Iris pigment epithelial cell (primary cell): ENCODE measurements at places on chromosomes 12 and 14.

DNA sequence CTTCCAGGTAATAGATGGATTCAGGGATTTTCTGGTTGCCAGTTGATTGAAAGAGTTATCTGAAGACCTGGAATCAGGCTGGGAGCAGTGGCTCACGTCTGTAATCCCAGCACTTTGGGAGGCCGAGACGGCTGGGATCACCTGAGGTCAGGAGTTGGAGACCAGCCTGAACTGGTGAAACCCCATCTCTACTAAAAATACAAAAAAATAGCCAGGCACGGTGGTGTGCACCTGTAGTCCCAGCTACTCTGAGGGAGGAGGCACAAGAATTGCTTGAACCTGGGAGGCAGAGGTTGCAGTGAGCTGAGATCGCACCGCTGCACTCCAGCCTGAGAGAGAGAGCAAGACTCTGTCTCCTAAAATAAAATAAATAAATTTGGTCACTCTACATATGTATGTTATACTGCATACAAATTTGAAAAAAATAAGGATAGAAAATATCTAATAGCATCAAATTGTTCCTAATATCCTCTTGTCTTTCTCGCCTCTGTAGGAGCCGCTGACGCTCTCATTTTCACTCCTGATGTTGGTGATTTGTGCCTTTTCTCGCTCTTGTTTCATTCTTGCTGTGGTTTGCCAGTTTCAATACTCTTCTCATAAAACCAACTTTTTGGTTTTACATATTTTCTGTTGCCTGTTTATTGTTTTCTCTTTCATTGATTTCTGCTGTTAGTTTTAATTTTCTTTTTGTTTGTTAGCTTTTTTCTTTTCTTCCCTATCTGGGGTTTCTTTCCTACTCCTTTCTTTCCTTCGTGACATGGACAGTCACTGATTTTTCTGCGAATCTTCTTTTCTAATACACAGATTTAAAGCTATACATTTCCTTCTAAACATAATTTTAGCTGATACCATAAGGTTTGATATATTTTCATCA, 23.8 kb upstream of the PLD4 start:
- no peak for DNase-seq

GRCh38 chr14:56044196-56044595, 74.0 kb upstream of the PELI2 start:
- no peak for DNase-seq

GRCh38 chr12:30757316-30757715, 2.6 kb upstream of the CAPRIN2 start:
- no peak for DNase-seq

- DNase-seq, result no peak
Observed at GRCh38 chr14:20416223-20416622, 2.9 kb upstream of the TEP1 start.

DNA sequence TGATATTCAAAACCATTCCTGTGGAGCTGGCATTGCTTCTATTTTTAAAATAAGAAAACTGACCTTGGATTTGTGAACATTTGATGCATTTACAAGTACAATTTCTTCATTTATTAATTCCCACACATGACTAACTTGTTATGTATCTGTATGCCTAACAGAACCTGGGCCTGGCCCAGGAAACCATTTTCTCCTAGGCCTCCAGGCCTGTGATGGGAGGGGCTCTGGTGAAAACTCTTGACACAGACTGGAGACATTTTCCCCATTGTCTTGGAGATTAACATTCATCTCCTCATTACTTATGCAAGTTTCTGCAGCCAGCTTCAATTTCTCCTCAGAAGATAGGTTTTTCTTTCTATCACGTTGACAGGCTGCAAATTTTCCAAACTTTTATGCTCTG, 42.0 kb downstream of the GLIPR1L2 start:
- peak; percentile 41 for DNase-seq

DNA sequence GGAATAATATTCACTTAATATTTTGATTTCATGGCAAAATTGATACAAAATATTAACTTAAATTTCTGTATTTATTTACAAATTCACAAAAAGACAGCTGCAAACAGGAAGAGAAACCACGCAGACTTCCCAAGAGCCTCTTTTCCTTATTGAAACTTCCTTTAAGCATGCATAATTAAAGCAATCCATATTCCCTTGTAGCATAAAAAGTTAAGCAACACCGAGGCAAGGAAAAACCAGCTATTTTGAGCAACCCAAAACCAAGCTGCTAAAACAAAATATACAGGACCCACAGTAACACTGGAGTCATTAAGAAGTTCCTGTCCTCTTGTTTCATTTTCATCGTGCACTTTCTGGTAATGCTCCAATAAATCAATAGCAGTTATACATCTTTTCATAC, 58.0 kb downstream of the EEA1 start:
- DNase-seq, result no peak

DNA sequence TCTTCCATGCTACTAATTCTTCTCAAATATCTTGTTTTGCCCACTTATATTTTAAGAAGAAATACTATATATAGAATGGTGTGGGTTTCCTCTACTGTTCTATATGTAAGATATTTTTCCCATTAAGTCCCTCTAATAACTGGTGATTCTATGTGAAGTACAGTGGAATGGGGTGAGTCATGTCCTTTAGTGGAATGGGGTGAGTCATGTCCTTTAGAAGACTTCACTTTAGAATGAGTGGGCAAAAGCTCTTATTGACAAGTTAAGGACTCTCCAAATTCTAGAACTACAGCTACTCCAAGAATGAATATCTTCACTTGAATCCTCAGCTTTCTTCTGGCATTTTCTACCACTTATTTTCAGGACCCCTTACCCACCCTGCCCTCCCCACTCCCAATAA, 349.9 kb downstream of the ETNK1 start:
- DNase-seq, result peak; percentile 95

GRCh38 chr14:33781236-33781635, 169.6 kb downstream of the EGLN3 start:
- DNase-seq, result peak; percentile 29

GRCh38 chr12:107349008-107349747, 255.8 kb upstream of the CRY1 start:
- DNase-seq, result peak; percentile 75

DNA sequence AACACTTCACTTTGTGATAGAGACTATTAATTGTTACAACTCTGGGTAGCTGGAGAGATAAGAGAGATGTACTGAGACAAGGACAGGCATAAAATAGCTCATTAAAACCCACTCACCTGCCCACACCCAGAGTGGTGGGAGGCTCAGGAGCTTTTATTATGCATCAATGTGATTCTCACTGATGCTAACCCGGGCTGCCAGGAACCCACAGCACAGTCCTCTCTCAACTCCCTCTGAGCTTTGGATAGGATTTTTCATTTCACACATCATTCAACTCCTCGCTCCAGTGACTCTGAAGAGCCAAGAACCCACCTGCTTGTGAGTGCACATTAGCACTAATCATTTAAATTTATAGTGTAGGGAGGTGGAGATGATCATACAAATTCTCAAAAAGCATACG, 827.9 kb downstream of the FLRT2 start:
- DNase-seq, result no peak

DNA sequence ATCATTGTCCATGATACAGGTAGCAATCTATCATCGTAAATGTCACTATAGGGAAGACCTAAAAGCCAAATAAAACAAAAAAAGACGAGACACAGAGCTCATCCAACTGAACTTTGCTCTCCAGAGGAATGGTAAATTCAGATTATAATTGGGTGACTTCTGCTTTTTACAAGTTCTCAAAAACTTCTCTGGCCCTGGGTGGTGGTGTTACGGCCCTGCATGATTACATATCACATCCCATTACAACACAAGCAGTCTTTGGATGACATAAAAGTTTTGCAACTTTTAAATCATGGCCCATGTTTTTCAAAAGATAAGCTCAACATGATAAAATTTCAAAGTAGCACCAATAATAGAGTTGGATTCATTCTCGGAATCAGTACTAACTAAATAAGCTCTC, 299.6 kb downstream of the DIO2 start:
- DNase-seq, result no peak

GRCh38 chr12:59168647-59169046, 248.3 kb upstream of the LRIG3 start:
- DNase-seq, result no peak

GRCh38 chr12:84856156-84856900, 56.3 kb downstream of the SLC6A15 start:
- DNase-seq, result peak; percentile 38

DNA sequence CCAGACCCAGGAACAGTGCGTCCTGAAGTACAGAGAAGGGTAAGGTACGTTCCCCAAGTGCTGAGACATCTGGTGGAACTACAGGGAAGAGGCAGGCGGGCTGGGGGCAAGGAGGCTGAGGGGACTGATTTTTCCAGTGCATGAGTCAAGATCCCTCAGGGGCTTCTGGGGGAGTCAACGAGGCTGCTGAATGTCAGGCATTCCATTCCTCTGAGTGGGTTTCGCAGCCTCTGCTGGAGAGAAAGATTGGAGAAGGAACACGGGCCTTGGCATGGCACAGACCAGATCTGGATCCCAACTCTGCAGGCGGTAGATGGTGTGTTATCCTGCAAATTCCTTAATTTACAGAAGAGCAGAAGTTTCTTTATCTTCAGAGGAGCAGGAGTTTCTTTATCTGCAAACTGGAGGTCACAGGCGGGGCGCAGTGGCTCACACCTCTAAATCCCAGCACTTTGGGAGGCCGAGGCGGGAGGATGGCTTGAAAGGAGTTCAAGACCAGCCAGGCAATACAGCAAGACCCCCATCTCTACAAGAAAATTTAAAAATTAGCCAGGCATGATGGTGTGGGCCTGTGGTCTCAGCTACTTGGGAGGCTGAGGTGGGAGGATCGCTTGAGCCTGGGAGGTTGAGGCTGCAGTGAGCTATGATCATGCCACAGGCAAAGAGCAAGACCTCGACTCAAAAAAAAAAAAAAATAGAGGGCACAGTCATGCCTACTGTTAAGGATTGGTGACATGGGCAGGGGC, 132.6 kb upstream of the MAP1LC3B2 start:
- DNase-seq, result peak; percentile 91

- no peak for DNase-seq
Observed at GRCh38 chr12:104514092-104514810, 57.5 kb downstream of the CHST11 start.

- no peak for DNase-seq
Observed at GRCh38 chr12:71646512-71646911, 17.1 kb downstream of the ZFC3H1 start.

DNA sequence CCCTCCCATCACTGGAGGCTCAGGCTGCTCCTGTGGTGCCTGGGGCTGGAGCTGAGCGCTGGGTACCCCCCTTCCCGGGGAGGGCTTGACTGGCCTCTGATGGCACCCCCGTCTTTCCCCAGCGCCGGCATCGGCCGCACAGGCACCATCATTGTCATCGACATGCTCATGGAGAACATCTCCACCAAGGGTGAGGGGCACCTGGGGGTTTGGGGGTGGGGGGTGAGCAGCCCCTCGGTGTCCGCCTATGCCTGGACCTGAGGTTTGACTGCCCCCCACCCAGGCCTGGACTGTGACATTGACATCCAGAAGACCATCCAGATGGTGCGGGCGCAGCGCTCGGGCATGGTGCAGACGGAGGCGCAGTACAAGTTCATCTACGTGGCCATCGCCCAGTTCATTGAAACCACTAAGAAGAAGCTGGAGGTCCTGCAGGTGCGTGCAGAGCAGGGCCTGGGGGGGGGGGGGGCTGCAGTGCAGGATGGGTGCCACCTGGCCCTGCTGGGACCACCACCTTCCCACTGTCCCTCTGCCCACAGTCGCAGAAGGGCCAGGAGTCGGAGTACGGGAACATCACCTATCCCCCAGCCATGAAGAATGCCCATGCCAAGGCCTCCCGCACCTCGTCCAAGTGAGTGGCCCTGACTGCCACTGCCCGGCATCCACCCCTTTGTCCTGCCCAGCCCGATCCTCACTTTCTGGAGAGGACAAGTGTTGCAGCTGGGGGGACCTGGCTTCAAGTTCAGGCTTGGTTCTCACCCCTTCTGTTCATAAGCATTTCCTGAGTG, 8.8 kb downstream of the PTPN6 start:
- no peak for DNase-seq

DNA sequence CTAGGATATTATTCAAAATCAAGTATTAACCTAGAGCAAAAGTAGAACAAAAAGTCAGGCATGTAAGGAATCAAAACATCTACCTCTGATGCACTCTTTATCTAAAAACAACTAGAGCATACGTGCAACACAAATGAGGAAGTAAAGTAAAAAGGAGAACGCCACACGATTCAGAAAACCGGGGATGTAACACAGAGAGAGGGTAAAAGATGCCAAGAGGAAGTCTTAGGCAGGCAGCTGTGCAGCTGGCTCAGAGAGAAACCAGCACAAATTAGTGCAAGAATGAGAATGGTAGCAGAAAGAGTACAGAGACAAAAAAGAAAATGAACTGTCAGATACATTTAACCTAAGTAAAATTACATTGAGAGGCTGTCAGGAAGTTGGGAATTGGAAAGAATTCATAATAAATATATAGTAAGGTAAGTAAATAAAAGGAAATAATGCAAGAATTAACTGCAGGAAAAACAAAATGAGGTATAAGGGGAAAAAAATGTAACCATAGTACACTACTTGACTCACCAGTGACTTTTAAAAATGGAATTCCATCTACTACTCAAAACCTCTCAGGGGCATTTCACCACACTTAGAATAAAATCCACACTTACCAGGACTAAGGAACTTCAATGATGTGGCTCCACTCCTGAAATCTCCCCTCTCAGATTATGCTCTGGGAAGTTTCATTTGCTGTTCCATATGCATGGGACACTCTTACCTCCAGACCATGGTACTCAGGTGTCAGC, 17.1 kb downstream of the BCAT1 start:
- DNase-seq, result peak; percentile 65

DNA sequence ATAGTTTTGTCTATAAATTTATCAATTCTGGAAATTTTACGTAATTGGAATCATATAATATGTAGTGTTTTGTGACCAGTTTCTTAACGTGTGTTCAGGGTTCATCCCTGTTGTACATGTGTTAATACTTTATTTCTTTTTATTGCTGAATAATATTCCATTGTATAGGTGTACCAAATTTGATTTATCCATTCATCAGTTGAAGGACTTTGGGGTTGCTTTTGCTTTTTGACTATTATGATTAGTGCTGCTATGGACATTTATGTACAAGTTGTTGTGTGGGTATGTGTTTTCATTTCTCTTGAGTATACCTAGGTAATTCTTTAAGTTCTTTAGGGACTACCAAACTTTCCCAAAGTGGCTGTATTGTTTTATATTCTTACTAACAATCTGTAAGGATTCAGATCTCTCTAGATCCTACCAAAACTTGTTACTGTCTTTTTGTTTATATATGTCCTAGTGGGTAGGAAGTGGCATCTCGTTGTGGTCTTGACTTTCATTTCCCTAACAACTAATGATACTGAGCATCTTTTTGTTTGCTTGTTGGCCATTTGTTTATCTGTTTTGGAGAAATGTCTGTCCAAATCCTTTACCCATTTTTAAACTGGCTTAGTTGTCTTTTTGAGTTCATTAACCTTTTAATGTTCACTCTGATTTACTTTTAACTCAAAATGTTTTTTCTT, 14.9 kb downstream of the VRK1 start:
- no peak for DNase-seq

- peak; percentile 83 for DNase-seq
Observed at GRCh38 chr14:68688872-68689371, 103.9 kb downstream of the ZFP36L1 start.
